GM23338 (cell line): ENCODE measurements at places on chromosomes 11 and 22. TPM values are rescaled to one million over a fixed set of nuclear protein-coding genes. Genes with fewer than 3 reads are reported as not detected.

The OR5A1 gene
- polyA plus RNA-seq = 0.21 TPM in 1 of 2 replicates, not detected in the other

The HIPK3 gene
- 4.7 and 5.5 TPM in 2 replicates for polyA plus RNA-seq

The TECTA gene
- polyA plus RNA-seq = 0.24 and 0.34 TPM in 2 replicates

The PTGDR2 gene
- polyA plus RNA-seq = 0.57 and 0.73 TPM in 2 replicates

The ADM gene
- polyA plus RNA-seq = 84.5 and 95.9 TPM in 2 replicates

The OR8D1 gene
- polyA plus RNA-seq = not detected in 2 replicates

The KDELR3 gene
- polyA plus RNA-seq = 5.7 and 7.8 TPM in 2 replicates

The GGTLC3 gene
- not detected in 2 replicates for polyA plus RNA-seq

The PANX3 gene
- not detected in 2 replicates for polyA plus RNA-seq

The SCARF2 gene
- 1.8 and 2.2 TPM in 2 replicates for polyA plus RNA-seq

The TBX10 gene
- not detected in 2 replicates for polyA plus RNA-seq

The GGT1 gene
- 6.4 and 6.6 TPM in 2 replicates for polyA plus RNA-seq

The GPHA2 gene
- polyA plus RNA-seq = 1.8 and 3.6 TPM in 2 replicates

The MMP27 gene
- not detected in 2 replicates for polyA plus RNA-seq

The OR2AG1 gene
- 0.07 and 0.16 TPM in 2 replicates for polyA plus RNA-seq

The CLDN25 gene
- not detected in 2 replicates for polyA plus RNA-seq

The DDB1 gene
- polyA plus RNA-seq = 102 and 109 TPM in 2 replicates

The QSER1 gene
- polyA plus RNA-seq = 29.4 and 29.5 TPM in 2 replicates

The PHF21B gene
- 16.5 and 20.6 TPM in 2 replicates for polyA plus RNA-seq

The ST14 gene
- 7.9 and 8.3 TPM in 2 replicates for polyA plus RNA-seq

The ANGPTL5 gene
- not detected in 2 replicates for polyA plus RNA-seq

The RAB39A gene
- polyA plus RNA-seq = 3.6 and 4.5 TPM in 2 replicates
